ENCODE measurements at places on chromosomes 3 and 15.

GRCh38 chr15:94700211-94700610 is 468.9 kb downstream of the MCTP2 start:
- DNase-seq: no peak

DNA sequence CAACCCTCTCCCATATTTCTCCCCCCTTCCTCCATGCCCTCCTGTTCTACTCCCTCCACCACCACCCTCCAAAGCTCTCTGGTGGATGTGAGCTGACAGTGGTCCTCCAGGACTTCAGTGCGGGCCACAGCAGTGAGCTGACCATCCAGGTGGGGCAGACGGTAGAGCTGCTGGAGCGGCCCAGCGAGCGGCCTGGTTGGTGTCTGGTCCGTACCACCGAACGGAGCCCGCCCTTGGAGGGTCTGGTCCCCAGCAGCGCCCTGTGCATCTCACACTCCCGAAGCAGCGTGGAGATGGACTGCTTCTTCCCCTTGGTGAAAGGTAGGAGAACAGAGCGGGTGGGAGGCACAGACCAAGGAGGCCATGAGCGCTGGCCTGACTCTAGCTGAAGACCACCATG is 167.5 kb upstream of the UMPS start:
- DNase-seq: no peak

GRCh38 chr15:40891810-40892446 is 2.3 kb upstream of the VPS18 start:
- DNase-seq: peak; percentile 52

GRCh38 chr3:63655519-63655918 is 3.0 kb downstream of the SNTN start:
- DNase-seq: no peak

All from CD4-positive, alpha-beta T cell treated with Interleukin-17A for 1 hour (primary cell).